ENCODE measurements at places on chromosomes 4 and X.

- no peak for DNase-seq
These were observed 1768.5 kb downstream of the PCDH7 start for GRCh38 chr4:32488690-32489089.

GRCh38 chr4:185774131-185774653, 37.8 kb downstream of the SORBS2 start:
- no peak for DNase-seq

GRCh38 chr4:119971431-119972084, 95.1 kb downstream of the MAD2L1 start:
- no peak for DNase-seq

GRCh38 chrX:137587151-137587550, 21.2 kb downstream of the ZIC3 start:
- no peak for DNase-seq

GRCh38 chrX:148976571-148977400, 476.4 kb downstream of the AFF2 start:
- DNase-seq: no peak

DNA sequence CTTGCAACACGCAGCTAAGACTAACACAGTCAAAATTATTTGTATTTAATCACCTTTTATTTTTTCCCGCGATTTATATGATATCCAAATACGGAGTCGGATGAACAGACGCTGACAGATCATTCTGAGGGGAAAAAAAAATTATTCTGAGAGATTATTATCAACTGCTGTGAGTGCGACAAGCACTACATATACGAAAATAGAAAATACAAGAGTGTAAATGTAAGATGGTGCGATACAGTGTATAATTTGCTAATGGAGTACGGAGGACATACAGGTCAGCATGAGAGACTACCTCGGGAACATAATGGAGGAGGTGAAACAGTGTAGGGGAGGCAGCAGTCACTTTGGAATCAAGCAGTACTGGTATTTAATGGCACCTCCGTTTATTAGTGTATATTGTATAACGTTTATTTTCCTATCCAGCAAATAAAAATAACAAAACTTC, 2.8 kb upstream of the LIN54 start:
- no peak for DNase-seq

GRCh38 chr4:6963139-6963611, 53.5 kb downstream of the TBC1D14 start:
- DNase-seq: no peak

GRCh38 chr4:179977378-179977777, 2265.8 kb upstream of the TENM3 start:
- DNase-seq: no peak

GRCh38 chrX:69317721-69318120, 152.5 kb upstream of the PJA1 start:
- no peak for DNase-seq

DNA sequence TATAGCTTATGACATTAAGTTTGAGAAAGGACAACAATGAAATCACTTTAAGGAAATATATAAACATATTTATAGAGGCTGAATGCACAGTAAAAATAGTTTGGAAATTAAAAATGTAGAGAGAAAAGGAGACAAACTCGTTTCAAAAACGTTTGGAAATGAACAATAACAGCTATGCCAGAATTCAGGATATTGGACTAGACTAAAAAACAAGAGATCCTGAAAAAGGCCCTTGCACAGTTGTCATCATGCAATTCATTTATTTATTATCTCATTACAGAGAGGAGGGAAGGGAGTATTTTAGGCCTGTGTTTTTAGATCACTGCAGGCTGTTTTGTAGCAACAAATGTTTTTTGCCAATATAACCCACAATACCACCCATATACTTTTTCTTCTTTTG, 527.2 kb downstream of the ADGRL3 start:
- no peak for DNase-seq

- DNase-seq: no peak
These were observed 73.2 kb downstream of the UBE2K start for GRCh38 chr4:39770969-39771724.

DNA sequence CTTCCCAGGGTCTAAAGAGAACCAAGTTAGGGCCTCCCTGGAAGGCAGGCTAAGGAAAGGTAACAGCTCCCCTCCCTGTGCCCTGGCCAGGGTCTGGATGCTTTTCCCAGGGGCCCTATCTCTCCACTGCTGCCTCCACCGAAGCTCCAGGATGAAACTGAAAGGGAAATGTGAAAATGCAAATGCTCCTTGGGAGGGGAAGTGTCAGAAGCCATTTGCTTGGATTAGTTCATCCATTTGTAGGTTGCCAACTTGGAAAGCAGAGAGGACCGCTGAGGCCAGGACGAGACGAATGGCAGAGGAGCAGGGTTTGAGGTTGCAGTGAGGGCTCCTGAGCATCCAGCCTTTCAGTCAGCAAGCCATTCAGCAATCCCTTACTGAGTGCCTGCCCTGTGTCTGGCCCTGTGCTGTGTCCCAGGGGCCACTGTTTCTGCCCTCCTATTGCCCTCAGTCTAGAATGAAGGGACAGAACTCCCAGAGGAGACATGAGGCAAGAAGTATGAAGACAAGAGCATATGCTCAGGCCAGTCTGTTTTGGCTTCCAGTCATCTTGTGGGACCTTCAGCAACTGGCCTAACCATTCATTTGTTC, 45.9 kb upstream of the PGRMC1 start:
- DNase-seq: no peak

DNA sequence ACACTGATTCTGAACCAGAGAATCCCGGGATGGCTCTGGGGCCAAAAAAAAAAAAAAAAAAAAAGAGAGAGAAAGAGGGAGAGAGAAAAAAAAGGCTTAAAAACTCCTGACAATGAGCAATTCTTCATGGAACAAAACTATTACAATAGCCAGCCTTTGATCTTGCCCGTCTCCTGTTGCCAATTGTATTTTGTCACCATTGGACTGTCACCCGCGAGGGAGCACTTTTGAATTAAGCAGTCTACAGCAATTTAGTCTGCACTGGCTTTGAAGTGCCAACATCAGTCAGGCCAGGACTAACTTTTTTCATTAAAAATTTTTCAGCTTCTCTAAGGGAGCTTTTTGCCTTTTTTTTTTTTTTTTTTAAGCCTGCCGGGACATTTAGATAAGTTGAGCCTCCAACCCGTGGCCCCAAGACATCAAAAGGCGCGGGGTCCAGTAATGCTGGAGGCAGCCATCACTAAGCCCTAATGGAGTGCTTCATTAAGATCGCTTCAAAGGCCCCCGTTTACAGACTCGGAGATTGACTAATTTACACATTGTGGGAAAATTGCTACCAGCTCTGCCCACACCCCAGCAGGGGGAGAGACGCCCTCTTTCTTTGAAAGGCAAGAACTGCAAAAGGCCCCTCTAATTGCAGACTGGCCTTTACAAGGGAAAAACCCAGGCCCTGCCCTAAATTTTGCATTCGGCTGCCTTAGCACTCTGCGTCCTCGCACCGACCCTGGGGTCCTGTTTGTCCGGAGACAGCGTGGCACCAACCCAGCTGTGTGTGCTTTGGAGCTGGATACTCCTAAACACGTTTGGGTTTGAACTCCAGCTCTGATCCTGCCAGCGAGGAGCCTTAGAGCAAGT, 98.1 kb upstream of the MSX1 start:
- DNase-seq: no peak

DNA sequence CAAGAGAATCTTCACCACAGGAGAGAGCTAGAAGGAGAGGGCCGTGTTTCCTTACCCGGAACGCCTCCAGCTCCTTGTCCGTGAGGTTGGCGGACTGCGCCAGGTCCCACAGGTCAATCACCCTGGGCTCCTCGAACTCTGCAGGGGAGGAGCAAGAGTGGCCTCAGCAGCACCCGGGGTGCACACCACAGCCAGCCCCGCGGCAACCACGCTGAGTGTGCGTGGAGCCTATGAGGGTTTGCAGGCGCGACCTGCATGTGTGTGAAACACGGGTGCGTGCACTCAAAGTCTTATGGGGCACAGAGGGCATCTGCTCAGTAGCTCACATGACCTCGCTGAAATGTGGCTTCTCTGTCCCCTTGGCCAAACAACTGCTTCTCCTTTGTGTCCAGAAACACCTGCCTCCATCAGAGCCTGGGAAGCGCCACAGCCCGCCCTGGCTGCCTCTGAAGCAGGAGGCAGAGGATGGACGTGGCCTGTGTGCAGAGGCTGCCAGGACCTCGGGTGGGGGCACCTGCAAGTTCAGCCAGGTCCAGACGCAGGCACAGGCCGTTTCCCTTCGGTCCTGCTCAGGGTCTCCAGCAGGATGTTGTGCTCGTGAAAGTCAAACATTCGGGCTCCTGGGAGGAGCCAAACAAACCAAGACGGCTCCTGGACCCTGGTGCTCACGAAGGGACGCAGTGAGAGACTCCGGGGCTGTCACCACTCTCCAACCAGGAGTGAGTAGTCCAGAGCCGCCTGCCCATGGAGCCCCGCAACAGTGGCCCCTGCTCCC, 16.0 kb downstream of the LRPAP1 start:
- no peak for DNase-seq

GRCh38 chr4:169618286-169618685, 2.1 kb upstream of the CLCN3 start:
- no peak for DNase-seq

DNA sequence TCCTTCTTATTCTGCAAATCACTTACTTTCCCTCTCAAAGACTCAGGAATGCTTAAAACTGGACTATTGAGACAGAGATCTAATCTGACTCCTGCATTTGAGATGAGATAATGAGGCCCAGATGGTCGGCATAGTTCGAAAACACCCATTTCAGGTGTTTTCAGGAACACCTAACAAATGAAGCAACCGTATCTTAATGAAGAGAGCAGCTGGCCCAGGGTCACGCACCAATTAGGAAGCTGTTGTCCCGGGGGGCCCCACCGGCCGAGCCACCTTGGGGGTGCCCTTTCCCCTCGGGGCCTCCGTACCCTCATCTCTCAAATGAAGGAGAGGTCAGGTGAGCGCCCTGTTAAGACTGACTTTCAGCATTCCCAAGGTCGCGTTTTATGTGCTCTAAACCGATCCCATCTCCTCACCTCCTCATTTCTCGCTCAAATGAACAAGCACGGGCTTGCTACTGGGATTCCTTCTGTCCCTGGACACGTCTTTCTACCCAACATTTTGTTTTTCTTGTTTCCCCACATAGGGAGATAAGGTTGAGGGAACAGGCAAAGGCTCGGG, 824 bp downstream of the LRPAP1 start:
- no peak for DNase-seq

DNA sequence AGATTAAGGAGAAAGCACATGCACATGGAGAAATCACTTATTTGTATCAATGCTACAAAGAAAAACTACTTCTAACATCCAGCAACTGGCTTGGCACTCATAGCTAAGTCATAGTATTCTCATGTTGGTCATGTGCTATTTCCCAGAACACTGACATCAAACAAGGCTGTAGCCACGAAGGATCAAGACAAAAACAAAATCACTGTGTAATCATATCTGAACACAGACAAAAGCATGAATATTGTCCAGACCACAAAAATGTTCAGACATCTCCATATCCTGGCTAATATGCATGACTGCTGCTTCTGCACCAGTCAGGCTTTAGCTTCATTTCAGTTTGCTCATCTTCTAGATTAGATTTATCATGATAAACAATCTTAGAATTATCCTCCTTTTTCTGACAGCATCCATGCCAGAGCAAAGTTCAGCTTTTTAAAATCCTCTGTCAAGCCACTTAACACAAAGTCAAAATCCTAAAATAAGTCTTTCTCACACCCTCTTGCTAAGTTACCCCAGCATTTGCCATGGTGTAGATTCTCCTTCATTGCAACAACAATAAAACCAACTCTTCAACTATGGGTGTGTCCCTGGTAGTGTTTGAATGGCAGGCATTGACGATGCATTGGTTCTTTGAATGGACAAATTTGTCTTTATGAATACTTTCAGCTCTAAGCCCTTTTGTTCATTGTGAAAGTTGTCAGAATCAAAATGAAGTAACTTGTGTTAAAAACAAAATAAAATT, 39.1 kb upstream of the NPFFR2 start:
- no peak for DNase-seq

GRCh38 chrX:154490021-154490413, 412 bp downstream of the SLC10A3 start:
- DNase-seq: no peak

GRCh38 chr4:169079942-169080827, 70.1 kb upstream of the CBR4 start:
- DNase-seq: no peak

DNA sequence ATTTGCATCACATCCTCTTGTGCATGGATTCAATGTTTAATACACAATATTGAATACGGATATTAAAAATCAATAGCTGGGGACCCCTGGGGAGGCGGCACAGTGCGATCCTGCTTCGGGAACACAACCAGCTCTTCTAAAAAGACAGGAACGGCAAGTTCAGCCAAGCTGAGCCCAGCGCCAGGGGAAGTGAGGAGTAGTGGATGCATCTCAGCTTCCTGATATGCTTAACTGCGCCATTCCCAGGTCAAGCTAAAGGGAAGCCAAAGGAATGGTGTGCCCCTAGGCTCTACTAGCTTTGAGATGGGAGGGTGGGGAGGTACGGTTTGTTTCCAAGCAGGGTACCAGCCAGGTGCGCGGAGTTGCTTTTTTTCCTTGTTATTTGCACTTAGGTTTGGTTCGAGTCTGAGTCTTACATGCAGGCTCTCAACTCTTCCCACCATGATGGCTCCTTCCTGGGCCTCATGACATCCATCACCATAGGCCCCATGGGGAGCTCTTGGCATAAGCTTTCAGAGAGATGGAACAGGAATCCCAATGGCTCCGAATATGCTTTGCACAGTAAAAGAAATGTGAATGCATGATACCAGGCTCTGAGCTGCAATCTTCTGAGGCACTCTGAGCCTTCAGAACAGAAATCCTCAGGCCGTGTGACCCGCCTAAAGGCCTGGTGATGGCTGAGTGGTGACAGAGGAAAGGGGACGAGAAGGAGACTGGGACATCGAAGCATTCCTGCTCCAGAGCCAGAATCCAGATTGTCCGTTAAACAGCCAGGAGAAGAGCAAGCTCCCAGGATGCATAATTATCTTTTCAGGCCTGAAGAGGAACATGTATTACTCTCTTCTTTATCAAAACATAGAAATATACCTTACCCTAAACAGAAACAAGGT, 51.8 kb upstream of the BCOR start:
- DNase-seq: no peak

- DNase-seq: no peak
These were observed 53.4 kb downstream of the SHROOM3 start for GRCh38 chr4:76488455-76488854.

DNA sequence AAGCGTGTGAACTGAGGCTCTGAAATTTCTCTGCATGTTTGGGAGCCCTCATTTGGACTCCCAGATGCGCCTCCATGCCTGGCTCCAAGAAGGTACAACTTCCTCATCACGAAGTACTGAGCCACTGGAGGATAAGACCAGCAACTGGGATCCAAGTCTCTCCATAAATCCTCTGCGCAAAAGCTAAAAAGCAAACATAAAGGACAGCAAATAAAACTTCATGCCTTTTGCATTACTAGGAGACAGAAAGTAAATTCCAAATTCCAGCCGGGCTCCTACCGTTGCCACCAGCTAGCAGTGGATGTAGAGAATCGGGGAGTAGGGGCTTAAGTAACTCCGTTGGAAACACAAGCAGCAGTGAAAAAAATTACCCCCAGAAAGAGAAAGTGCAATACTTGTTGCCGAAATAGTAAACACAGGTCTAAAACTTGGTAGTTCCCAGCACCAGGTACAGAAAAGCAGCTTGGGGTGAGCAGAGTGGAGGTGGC, 477.1 kb upstream of the TENM3 start:
- DNase-seq: no peak

Data from stimulated activated CD8-positive, alpha-beta memory T cell treated with anti-CD3 and anti-CD28 coated beads, Interleukin-7, amount 100 ng/mL, for 1 hour (primary cell).